ENCODE measurements at places on chromosomes 16 and 17.
A peak's percentile ranks its signal among the peaks of the same experiment; 100 is the strongest.

DNA sequence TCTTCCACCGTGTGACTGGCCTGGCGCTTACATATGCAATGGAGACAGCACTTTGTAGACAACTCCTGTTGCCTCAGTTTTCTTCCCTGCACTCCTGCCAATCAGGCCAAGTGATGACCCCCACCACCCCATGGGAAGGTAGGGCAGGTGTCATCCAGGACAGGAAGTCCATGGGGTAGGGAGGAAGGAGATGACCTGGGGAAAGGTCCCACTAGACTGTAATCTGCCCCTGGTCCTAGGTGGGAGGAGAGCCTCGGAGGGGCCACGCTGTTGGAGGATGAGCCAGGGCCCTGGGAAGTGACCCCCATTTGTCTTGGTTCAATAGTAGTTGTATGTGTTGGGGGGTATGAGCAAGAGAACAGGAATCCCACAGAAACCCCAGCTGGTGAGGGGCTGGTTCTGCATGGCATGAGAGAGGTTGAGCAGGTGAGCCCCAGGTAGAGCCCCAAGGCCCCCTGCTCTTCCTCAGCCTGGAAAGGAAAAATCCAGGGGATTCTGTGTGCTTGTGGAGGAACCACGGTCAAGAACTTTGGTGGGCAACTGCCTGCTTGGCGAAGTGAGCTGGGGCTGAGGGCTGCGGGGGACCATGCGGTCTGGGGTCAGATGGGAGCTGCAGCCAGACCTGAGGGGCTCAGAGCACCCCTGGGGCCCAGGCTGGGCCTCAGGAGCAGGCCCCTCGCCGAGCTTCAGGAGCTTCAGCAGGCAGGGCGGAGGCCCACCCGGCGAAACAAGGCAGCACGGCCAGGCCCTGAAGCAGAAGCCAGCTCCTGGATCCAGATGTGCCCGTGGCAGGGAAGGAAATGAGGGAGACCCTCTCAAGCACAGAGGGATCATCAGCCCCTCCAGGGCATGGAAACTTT, 50.7 kb downstream of the NT5M start:
- DNase-seq: no peak

GRCh38 chr17:62859146-62859545, 51.0 kb upstream of the MARCHF10 start:
- no peak for DNase-seq

DNA sequence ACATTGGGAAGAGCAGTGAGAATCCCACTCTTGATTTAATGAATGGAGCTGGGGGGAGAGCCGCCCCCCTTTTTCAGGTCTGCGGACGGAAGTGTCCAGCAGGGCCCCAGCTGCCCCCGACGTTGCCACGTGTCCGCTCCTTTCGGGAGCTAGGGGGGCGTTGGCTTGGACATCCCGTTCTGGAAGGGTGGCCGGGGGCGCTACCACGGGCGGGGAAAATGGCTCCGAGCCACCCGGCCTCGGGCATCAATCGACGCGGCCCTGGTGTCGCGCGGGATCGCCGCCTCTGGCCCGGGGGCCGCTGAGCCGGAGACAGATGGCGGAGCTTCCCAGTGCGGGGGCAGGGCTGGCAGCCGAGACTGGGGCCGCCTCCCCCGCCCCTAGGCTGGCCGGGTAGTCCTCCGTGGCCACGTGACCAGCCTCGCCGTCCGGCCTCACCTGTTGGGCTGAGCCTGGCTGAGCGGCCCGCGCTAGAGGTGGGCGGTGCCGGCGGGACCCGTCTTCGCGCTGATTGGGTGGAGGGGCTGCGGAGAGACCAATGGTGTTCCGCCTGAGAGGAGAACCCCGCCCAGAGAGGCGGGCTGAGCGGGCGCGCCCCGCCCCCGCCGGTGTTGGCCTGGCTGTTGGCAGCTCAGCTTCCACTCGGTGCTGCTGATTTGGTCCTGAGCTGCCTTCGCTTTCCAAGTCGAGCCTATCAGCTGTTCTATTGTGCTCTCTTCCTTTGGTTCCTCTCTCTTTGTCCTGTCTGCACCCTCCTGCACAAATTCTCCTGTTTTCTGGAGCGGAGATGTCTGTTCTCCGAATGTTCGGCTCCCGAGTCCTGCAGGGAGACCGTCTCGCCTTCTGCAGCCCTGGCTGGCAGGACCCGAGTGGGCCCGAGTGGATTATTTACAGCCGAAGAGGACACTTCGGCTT, 8.3 kb downstream of the HS3ST3B1 start:
- DNase-seq: peak; percentile 77

DNA sequence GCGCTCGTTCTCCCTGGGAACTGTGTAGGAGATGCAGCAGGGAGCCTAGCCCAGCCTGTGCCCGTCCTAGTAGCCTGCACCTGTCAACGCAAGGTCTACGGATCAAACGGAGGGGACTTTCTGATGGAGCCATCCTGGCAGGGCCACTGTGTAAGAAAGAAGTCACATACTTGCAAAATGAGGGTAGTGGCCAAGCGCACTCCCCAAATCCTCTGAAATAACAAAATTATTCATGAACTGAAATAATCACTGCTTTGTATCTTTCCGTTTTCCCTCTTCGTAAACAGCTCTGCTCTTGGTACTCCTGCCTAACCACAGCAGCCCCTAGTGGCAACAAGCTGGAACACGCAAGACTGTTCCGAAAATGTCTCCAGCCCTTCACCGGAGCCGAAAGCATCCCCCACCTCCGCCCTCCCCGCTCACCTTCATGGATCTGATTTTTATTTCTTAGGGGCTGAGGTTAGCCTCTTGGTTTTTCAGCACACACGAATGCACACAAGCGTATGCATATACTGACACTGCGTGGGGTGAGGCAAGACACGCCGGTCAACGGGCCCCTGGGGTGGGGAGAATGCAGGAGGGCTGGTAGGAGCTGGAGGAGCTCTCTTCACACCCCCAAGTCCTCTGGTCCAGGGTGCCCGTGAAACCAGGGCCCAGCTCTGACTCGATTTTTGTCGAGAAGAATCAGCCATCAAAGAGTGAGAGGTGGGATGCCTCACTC, 100.8 kb downstream of the ABCC12 start:
- no peak for DNase-seq

DNA sequence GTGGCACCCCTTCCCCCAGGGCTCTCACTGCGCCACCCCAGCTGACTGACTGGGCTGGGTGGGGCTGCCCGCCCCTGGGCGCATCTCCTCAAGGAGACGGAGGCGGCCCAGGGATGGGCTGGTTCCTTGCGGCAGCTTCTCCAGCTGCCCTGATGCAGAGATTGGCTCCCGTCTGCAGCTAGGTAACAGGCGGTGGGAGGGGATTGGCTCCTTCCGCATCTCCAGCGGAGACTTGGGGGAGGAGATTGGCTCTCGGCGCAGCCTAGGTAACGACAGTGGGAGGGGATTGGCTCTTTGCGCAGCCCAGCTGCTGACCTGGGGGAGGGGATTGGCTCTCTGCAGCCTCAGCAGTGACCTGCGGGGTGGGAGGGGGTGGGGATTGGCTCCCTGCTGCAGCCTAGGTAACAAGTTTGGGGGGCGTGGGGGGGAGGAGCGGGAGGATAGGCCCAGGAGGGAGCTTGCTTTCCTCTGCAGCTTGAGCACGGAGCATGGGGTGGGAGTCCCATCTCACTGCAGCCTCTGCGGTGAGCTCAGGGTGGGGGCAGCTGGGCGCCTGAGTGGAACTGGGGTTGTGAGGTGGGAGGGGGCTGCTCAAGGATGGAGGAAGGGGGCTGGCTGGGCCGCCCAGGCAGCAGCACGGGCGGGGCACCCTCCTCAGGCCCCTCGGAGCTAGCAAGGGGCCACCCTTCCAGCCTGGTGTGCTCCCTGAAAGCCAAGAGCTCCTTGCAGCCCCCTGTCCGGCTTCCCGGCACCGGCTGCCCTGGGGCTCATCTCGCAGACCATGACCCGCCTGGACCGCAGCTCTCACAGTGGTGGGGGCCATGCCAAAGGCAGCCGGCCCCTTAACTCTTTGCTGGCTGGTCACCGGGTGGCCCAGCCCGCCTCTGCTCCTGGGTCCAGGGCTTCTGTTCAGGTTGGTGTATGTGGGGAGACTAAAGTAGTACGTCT, 6.4 kb downstream of the NFE2L1 start:
- no peak for DNase-seq

DNA sequence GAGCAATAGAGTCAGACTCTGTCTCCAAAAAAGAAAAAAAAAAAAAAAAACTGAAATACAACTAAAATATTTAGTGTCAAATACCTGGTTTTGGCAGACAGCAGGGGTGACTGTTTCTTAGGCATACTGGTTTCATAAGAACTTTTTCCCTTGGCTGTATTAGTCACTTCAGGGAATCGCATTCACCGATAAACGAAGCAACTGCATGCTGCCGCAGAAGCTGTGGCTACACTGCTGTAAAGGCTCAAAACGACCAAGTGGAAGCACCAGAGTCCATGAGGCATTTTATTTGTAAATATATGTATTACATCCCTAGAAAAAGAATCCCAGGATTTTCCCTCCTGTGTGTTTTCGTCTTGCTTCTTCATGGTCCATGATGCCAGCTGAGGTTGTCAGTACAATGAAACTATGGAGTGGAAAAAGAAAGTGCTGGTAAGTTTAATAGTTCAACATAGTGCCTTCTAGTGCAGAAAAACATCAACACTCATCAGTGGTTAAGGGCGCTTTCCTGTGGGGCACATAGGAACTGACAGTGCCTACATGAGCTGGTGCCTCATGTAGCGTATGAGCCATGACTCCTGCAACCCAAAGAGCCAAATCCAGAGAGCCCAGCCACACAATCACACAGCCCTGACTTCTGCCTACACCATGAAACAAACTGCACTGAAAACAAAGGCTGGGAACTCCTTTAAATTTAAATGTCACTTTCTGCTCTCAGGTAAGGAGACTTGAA, 7.3 kb downstream of the RPS15A start:
- no peak for DNase-seq

Measured in CD8-positive, alpha-beta memory T cell (primary cell).